GM23248 (cell line): ENCODE measurements at places on chromosomes 11 and 22.

- no peak for DNase-seq
These were observed 1.7 kb downstream of the FOLR2 start for GRCh38 chr11:72218251-72218745.

DNA sequence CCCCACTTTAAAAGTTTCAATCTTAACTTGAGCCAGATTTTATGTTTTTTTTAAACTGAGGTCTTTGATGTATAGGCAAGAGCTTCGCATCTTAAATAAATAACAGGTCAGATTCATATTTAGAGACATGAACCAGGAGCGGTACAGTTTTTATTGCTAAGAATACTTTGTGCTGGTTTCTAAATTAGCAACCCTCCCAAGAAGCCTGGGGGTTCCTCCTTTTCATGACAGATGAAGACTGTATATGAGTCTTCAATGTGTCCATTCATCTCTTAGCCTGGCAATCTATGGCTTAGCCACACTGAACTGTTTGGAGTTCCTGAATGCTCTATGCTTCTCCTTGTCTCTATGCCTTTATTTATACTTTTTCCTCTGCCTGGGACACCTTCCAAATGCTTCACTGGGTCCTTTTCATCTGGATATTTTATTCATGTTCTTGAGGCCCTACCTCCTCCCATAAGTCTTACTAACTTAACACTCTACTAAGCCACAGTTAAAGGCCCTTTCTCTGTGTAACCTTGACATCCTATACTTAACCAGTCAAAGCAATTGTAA lies 338.6 kb downstream of the INSC start:
- no peak for DNase-seq

GRCh38 chr11:79329561-79329960 lies 111.3 kb downstream of the TENM4 start:
- DNase-seq = no peak

- DNase-seq = peak; percentile 29
These were observed 174.2 kb downstream of the ETS1 start for GRCh38 chr11:128412847-128413791.

GRCh38 chr11:19906126-19906525 lies 193.5 kb downstream of the NAV2 start:
- DNase-seq = no peak
